Smooth muscle cell of the brain vasculature (primary cell): ENCODE measurements at places on chromosomes 5 and 9.

- DNase-seq = no peak
Measured at GRCh38 chr5:135232958-135233357, 166.1 kb downstream of the MACROH2A1 start.

GRCh38 chr9:93898026-93898425 lies 57.1 kb downstream of the BARX1 start:
- DNase-seq = no peak

DNA sequence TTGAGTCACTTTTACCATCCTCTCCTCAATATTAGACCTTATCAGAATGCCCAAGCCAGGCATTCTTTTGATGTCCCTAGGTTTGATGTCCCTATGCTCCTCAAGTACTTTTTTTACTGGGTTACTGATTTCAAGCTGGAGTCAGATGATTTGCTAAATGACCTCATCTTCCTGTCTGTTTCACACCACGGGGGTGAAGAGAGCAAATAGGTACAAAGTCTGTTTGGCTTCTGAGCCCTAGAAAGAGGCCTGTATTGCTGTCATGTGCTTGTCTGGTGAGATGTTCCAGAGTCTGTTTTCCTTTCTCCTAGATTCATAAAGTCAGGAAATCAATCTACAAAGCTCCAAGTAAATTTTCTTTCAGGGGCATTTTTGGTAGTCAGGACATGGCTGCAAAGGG lies 12.7 kb upstream of the DAB2 start:
- no peak for DNase-seq

DNA sequence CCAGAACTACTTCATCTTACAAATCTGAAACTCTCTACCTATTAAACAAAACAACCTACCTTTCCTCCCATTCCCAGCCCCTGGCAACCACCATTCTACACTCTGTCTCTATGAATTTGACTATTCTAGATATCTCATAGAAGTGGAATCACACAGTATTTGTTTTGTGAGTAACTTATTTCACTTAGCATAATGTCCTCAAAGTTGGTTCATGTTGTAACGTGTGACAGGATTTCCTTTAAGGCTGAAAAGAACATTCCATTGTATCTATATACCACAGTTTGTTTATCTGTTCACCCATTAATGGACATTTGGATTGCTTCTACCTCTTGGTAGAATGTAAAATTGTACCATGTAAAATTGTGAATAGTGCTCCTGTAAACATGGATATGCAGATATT lies 70.1 kb upstream of the NXNL2 start:
- DNase-seq = no peak

GRCh38 chr5:121350181-121350930 lies 501.3 kb upstream of the FTMT start:
- DNase-seq = no peak

DNA sequence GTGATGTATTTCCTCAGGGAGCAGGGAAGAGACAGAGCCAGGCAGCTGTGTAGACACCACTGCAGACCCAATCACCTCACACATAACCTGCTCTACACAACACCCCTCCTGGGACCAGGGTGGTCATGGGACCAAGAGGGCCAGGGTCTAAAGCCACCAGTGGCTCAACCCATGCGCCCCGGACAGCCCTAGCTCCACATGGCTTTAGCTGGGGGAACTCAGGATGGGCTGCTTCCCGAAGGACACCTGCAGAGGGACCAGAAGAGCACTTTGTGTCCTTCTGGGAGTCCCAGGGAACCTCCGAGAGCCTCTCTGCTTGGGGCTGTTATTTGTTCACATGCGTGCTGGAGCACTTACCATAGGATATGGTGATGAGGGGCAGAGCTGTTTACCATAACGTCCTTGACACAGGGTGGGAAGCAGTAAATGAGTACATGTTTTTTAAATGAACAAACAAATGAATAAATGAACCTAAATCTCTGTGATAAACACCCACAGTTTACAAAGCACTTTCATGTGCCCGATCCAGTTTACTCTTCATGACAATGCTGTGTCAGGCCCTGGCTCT lies 12.3 kb downstream of the SEPTIN8 start:
- DNase-seq = no peak
